ENCODE measurements at places on chromosomes 5 and 9.

GRCh38 chr9:81416476-81417298 is 272.7 kb downstream of the TLE1 start:
- no peak for DNase-seq

GRCh38 chr5:144374637-144375036 is 204.0 kb downstream of the KCTD16 start:
- no peak for DNase-seq

DNA sequence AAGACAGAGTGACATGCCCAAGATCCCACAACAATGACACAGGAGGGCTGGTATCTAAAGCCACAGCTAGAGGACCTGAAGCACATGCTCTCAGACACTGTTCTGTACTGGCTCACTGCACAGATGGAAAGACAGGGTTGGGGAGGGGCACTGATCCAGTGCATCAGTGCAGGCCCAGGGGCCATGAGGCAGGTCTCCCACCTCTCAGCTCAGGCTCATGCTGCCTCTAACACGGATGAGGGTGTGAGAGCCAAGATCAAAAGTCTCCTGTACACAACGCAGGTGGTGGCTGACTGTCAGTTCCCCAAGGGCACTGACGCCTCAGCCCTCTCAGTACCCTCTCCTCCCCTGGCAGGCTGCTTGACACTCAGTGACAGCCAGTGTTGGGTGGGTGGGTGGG is 10.9 kb downstream of the RAPGEF1 start:
- DNase-seq, result peak; percentile 82

- DNase-seq, result peak; percentile 87
Measured at GRCh38 chr5:78359831-78360673, at the start of gene SCAMP1. Gene SCAMP1, plus strand, starts transcription at chr5:78360617. Its CDS starts 55 bp downstream, at chr5:78360672.

GRCh38 chr9:36036253-36036779 is 397 bp upstream of the RECK start:
- DNase-seq, result no peak

- no peak for DNase-seq
Measured at GRCh38 chr5:56026863-56027300, 32.1 kb upstream of the IL6ST start.

GRCh38 chr9:614431-614830 is 227.1 kb upstream of the DMRT1 start:
- DNase-seq, result no peak

DNA sequence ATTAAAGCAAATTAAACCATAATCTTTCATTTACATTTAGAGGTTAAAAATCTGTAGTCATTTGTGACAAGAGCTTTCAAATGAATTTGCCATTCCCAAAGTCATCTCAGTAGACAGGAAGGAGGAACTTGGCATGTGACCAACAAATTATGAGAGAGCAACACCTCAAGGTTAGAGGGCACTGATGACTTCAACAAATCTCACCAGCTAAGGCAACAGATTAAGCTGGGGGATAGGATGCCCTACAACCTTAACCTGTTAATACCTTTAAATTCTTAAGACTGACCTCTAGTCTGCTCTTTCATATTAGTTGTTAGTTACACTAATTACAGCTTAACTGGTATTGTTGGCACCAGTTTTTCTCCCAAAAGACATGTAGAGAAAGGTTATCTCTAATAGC is 18.4 kb downstream of the POU5F2 start:
- no peak for DNase-seq

DNA sequence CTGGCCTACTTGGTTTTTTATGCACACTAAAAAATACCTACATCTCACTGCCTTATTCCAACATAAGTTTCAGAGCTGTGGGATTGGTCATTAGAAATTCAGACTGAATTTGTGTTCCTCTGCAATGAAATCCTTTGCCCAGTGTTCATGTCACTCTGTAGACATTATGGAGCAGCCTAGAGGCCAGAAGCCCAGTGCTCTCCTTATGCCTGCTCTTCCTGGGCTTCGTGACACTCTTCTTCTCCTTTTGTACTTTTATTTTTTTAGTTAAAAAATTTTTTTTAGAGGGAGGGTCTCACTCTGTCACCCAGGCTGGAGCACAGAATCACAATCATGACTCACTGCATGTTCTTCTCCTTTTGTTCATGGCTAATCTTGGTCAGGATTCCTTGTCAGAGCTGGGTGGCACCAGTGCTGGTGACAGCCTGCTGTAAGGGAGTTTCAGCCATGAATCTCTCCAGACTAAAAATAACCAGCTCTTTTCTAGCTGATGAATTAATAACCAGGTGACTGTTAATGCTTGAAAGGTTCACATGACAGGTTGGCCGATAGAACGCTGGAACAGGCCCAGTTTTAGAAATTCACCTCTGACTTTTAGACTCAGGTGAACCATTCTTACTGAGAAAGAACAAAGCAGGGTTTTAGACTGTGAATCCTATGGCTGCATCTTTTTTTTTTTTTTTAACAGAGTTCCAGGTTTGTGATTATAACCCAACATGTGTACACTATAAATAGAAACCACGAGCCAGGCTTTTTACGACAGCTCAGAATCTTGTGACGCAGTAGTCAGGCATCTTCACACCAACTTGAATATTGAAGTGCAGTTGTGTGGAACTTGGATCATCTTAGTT is 34.1 kb upstream of the C5orf47 start:
- no peak for DNase-seq

GRCh38 chr9:110142868-110143481 is 65.0 kb downstream of the C9orf152 start:
- no peak for DNase-seq

GRCh38 chr5:169701910-169702451 is 64.9 kb downstream of the DOCK2 start:
- DNase-seq, result no peak

DNA sequence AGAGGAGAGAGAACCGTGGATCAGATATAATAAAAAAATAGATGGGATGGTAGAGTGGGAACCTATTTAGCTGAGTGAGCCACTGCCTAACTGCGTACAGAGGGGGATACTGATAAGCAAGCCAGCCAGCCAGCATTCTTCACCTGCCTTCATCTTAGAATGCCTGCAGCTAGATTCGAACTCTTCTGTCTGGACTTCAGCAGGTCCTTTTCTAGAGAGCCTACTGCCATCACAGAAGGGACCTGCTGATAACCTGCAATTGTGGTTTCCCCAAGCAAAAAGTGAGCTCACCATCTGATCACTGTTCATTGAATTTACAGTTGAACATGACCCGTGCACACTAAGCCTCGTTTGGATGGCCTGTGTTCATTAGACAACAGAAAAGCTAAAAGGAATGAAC is 109.4 kb downstream of the CDC42SE2 start:
- DNase-seq, result no peak

GRCh38 chr5:31854181-31855133 is 215.5 kb downstream of the PDZD2 start:
- no peak for DNase-seq

- DNase-seq, result no peak
Measured at GRCh38 chr9:8961186-8961851, 1161.7 kb upstream of the DMAC1 start.

DNA sequence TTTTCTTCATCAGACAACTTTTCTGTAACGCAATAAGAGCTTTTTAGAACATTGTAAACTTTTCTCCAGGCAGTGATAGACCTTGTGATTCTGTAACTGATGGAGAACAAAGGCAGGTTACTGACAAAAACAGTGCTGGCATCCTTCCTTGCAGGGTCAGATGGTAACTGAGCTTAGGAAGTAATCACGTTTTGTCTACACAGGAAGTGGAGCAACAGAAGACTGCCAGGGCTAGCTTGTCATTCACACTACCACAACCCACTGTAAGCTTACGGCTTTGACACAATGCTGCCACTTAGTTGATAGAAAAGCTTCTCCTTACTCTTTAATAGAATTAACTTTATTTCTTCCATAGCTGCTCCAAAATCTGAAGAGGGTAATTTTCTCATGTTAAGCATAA is 46.8 kb downstream of the FBN2 start:
- DNase-seq, result no peak

GRCh38 chr5:157521704-157522029 is 53.9 kb downstream of the ADAM19 start:
- no peak for DNase-seq

- DNase-seq, result no peak
Measured at GRCh38 chr5:169037466-169037865, 263.5 kb downstream of the SLIT3 start.

GRCh38 chr9:99167694-99168093 is 54.0 kb downstream of the ALG2 start:
- no peak for DNase-seq

- no peak for DNase-seq
Measured at GRCh38 chr5:13731121-13731628, 213.3 kb downstream of the DNAH5 start.

DNA sequence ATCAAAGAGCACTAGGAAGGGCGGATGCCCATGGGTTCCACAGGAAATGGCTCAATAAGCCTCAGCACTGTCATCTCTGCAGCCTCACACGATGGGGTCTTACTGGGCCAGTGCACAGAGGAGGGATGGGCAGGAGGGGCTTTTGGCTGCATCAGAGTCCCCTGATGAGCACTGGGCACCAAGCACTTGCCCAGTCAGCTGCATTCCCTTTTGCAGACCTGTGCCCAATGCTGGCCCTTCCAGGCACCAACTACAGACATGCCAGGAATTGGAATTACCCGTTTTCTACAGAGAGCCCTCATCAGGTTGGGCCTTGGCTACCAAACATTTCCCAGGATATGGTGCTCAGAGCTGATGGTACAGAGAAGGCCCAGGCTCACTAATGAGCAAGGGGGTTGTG is 182.5 kb downstream of the HSPA4 start:
- no peak for DNase-seq

DNA sequence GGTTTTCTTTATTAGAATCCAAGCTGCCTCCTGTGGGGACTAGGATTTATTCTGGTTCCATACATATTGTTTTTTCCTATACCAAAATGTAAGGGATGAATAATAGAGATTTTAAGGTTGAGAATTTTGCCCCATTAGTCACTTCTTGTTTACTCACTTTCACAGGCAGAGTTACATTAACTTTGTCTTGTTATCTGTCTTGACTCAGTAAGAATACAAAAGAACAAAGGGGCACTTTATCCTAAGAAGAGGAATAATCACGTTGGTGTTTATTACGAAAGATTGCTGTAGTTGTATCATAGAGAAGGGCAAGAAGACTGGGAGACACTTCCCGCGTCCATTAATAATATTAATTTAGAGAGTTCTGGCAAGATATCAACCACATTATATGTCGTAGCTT is 599.7 kb upstream of the FTMT start:
- no peak for DNase-seq

GRCh38 chr5:109788596-109788995 is 98.9 kb downstream of the MAN2A1 start:
- DNase-seq, result no peak

GRCh38 chr5:168827636-168828035 is 248.5 kb upstream of the PANK3 start:
- no peak for DNase-seq

DNA sequence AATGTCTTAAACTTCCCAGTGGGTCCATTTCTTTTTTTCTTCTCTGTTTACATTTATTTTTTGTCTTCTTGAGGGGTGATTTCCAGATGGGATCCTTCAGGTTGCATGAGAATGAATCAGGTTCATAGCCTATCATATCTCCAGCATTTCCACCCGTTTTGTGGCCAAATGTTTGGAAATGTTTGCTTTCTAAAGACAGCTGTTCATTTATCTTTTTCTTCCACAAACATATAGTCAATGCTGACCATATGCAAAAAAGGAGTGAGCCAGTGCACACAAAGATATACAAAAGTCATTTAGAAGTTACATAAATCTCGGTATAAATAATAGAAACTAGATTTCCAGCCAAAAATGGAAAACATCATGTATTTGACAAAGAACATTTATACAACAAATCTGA is 71.6 kb upstream of the STC2 start:
- no peak for DNase-seq

DNA sequence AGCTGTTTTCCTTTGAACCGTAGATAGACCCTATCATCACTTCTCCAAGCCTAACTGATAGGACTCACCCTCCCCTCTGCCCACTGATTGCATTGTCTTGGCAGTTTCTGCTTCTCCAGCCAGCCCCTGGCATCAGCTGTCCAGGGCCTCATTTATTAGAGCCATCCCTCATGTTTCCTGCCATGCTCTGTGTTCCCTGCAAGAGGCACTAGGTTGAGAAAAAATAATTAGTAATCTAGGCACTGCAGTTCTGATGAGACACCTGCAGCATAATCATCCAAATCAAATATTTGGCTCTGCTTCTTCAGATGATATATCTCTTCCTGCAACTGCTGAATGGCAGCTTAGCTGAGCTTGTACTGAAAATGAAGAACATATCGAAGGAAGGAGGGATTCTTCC is 303.0 kb upstream of the TLE4 start:
- DNase-seq, result no peak

DNA sequence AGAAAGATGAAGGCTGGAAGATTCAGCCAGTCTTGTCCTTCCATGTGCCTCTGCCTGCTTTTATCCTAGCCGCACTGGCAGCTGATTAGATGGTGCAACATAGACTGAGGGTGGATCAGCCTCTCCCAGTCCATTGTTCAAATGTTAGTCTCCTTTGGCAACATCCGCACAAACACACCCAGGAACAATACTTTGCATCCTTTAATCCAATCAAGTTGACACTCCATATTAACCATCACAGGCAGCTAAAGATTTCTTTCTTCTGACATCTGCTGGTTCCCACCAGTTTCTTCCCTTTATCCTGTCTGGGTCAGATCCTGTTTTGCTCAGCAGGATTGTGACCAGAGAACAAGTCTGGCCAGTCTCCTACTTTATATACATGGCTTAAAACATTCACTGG is 276.5 kb upstream of the TYRP1 start:
- DNase-seq, result no peak

DNA sequence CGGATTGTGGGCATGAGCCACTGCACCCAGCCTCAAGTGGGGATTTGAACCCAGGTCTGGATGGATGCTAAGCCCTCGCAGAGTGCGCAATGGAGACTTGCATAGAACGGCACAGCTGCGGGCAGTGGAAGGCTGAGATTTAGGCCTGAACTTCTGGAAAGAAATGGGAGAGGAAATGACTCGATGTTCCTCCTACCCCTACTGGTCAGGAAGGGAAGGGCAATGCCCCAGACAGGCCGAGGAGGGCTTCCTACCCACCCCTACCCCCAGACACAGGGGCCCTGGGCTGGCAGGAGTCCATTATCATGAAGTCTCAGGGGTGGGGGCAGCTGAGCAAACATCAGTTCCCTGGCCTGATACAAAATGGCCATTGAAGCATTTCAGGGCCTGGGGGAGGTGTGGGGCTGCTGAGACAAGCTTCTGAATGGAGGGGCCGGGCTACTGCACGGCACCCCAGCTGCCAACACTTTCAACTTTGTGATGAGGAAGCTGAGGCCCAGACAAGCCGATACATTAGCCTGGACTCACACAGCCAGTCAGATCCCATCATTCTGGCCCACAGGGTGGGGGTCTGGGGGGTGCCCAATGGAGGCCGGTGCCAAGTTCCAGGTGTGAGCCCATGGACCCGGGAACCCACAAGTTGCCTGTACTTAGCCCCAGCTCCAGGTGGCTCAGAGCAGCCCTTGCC is 13.5 kb upstream of the WDR38 start:
- DNase-seq, result no peak

GRCh38 chr5:154384480-154385235 is 61.1 kb upstream of the SAP30L start:
- DNase-seq, result no peak

GRCh38 chr9:74284581-74285450 is 212.3 kb upstream of the RORB start:
- DNase-seq, result no peak

- DNase-seq, result no peak
Measured at GRCh38 chr5:126228934-126229333, 194.3 kb upstream of the GRAMD2B start.

Measured in stimulated activated CD4-positive, alpha-beta T cell treated with anti-CD3 and anti-CD28 coated beads, Interleukin-4, amount 100 ng/mL, for 4 hours (primary cell).